Astrocyte (in vitro differentiated cells and primary cell): ENCODE measurements at places on chromosomes 3 and 15. TPM values are rescaled to one million over a fixed set of nuclear protein-coding genes. Genes with fewer than 3 reads are reported as not detected.
A peak's percentile ranks its signal among the peaks of the same experiment; 100 is the strongest.

GRCh38 chr3:133570139-133570936, 3.1 kb upstream of the CDV3 start:
- H3K4me3 ChIP-seq: peak overlapping the region; percentile 6
- DNase-seq: peak; percentile 94
- peaks cover 47% of the 10 kb centered on the region for H3K4me1 ChIP-seq
- no peaks in the 10 kb centered on the region for H3K36me3 ChIP-seq
- no peaks in the 10 kb centered on the region for H3K27me3 ChIP-seq
- H3K27ac ChIP-seq: peak overlapping the region; percentile 87

GRCh38 chr3:24480497-24480896, 14.2 kb downstream of the THRB start:
- no peak overlapping the region for H3K4me3 ChIP-seq
- no peaks in the 10 kb centered on the region for H3K27me3 ChIP-seq
- H3K4me1 ChIP-seq: no peaks in the 10 kb centered on the region
- no peak for DNase-seq
- H3K27ac ChIP-seq: no peak overlapping the region
- H3K36me3 ChIP-seq: no peaks in the 10 kb centered on the region

DNA sequence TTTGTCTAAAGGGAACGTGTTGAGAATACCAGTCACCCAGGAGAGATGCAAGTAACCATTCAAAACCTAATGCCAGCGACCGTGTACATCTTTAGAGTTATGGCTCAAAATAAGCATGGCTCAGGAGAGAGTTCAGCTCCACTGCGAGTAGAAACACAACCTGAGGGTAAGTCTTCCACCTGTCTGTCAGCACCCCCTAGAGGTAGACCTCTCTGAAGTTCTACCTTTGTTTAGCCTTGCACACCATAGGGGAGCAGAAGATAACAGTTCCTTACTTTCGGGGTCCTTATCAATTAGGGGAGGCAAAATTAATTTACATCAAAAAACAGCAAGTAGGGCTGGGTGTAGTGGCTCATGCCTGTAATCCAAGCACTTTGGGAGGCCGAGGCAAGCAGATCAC, 124.4 kb downstream of the HCN4 start:
- H3K27ac ChIP-seq: no peak overlapping the region
- no peaks in the 10 kb centered on the region for H3K36me3 ChIP-seq
- H3K4me3 ChIP-seq: no peak overlapping the region
- H3K4me1 ChIP-seq: no peaks in the 10 kb centered on the region
- DNase-seq: no peak

DNA sequence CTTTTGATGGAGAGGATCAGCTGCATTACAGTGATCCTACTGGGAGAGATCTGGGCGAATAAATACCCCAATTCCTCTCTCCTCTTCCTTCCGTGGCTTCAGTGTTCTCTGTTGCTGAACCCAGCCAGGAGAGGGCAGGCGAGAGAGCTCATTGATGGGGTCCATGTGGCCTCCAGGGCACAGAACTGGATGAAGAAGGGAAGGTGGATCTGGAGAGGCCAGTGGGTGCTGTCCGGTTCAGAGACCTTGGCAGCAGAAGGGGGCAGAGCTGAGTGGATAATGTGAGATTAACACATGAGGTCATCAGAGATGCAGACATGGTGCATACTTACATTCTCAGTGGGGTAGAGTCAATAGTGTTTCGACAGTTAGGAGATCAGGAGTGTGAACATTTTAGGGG, 193.6 kb downstream of the CLSTN2 start:
- no peak overlapping the region for H3K27ac ChIP-seq
- DNase-seq: no peak
- no peaks in the 10 kb centered on the region for H3K4me1 ChIP-seq
- peaks cover 3% of the 10 kb centered on the region for H3K27me3 ChIP-seq
- H3K36me3 ChIP-seq: no peaks in the 10 kb centered on the region

- H3K36me3 ChIP-seq: no peaks in the 10 kb centered on the region
- H3K27ac ChIP-seq: no peak overlapping the region
- H3K27me3 ChIP-seq: no peaks in the 10 kb centered on the region
These were observed 4.8 kb upstream of the FSIP1 start for GRCh38 chr15:39787479-39787878.

GRCh38 chr3:175478301-175478700, 619.2 kb downstream of the NAALADL2 start:
- H3K4me3 ChIP-seq: no peak overlapping the region
- H3K27me3 ChIP-seq: no peaks in the 10 kb centered on the region
- DNase-seq: no peak
- no peaks in the 10 kb centered on the region for H3K36me3 ChIP-seq
- no peak overlapping the region for H3K27ac ChIP-seq

- H3K4me1 ChIP-seq: no peaks in the 10 kb centered on the region
- no peaks in the 10 kb centered on the region for H3K36me3 ChIP-seq
- no peak for DNase-seq
- H3K27me3 ChIP-seq: no peaks in the 10 kb centered on the region
- no peak overlapping the region for H3K27ac ChIP-seq
- H3K4me3 ChIP-seq: no peak overlapping the region
These were observed 35.4 kb downstream of the HHLA2 start for GRCh38 chr3:108331792-108332191.

DNA sequence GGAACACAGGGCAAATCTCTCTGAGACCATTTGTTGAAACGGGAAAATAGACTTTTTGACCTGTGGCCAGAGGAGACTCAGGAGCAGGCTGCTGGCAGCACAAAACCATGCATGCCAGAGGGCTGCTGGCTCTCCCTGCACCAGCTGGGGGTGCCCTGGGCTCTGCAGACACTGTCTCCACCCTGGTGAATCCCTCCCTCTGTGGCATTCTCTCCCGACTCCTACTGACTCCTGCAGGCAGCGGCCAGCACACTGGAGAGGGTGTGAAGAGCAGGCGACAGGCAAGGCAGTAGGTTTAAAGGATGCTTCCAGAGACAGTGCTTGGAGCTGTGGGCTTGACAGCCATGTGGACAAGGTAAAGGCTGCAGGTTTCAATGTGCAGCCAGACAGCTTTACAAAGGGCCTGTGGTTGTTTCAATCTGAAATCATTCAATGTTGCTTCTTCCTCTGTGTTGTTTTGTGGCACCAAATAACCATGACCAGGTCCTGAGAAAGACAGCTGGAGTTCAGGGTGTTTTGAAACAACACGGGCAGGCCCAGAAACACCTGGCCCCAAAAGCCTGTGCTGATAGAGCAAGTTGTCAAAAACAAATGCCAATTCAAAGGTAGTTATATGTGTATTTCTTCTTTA, 431.0 kb upstream of the ATP10A start:
- no peaks in the 10 kb centered on the region for H3K27me3 ChIP-seq
- no peaks in the 10 kb centered on the region for H3K4me1 ChIP-seq
- no peaks in the 10 kb centered on the region for H3K36me3 ChIP-seq
- H3K4me3 ChIP-seq: no peak overlapping the region

DNA sequence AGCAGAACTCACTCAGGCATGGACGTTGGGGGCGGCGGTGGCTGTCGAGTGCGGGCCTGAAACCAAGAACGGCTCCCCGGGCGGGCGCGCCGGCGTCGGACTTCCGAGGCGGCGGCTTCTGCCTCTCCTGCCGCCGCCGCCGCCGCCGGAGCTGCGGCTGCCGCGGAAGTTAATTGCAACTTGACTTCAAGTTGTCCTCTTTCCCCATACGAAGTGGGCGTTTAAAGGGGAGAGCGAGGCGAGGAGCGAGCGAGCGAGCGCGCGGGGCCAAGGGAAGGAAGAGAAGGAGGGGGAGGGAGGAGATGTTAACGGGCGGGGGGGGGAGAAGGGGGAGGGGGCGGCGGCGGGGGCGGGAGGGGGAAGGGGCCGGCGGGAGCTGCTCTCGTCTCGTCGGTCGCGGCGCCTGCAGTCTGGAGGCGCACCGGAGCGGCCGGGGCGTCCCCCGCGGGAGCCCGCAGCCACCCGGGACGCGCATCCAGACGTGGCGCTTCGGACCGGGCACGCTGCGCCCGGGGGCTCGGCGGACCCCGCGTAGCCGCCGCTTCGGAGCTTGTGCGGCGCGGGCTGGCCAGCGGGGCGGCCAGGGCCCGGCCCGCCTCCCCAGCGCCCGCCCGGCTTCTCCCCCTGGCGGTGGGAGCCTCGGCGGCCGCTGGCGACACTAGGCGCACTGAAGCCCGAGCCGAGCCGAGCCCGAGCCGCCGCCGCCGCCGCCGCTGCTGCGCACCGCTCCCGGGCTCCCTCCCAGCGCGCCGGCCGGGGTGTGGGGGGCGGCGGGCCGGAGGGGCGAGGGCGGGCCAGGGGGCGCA, 19.7 kb upstream of the SATB1 start:
- H3K27me3 ChIP-seq: peaks cover 29% of the 10 kb centered on the region
- DNase-seq: no peak
- H3K4me3 ChIP-seq: peak overlapping the region; percentile 70
- H3K27ac ChIP-seq: no peak overlapping the region

DNA sequence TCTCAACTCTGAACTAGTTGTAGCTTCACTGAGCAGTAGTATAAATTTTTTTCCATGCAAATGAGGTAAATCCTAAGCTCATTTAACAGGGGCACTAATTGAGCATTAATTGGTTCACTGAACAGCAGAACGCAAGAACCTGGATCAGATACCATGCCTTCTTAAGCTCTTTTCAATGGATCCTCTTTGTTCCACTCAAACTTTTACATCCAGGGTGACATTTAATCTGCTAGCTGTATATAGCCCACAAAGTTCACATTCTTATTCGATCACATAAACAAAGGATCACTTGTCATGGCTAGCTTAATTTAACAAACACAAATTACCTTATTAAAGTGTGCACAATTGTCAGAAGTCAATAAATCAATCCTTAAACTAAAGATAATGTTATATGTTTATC, 281.6 kb downstream of the CNTN6 start:
- no peak overlapping the region for H3K27ac ChIP-seq
- H3K27me3 ChIP-seq: no peaks in the 10 kb centered on the region
- no peak overlapping the region for H3K4me3 ChIP-seq
- H3K36me3 ChIP-seq: no peaks in the 10 kb centered on the region
- H3K4me1 ChIP-seq: no peaks in the 10 kb centered on the region

DNA sequence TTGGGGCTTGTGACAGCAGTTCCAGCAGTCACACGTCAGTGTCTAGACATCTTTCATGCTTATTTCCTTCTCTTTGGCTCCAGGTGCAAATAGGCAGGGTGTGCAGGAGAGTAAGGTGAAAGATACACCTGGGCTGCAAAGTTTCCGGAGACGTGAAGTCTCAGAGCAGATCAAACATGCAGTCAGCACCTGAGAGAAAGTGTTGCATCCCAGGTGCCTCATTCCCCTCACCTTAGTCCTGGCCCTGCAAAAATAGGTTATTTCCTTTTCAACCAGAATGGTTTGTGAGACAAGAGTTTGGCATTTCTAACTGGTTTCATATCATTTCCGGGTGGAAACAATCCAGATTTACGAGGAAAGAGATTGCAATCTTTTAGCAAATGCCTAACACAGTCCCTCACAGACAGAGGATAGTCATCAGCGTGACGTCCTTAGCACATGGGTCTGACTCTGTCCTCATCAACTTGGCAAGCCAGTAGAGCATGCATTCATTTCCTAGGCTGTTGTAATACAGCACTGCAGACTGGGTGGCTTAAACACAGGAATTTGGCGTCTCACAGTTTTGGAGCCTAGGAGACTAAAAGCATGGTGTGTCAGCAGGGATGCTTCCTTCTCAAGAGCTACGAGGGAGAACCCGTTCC, 58.2 kb upstream of the ARRDC4 start:
- no peak for DNase-seq
- H3K4me3 ChIP-seq: no peak overlapping the region
- H3K4me1 ChIP-seq: no peaks in the 10 kb centered on the region
- no peaks in the 10 kb centered on the region for H3K36me3 ChIP-seq

- no peak overlapping the region for H3K4me3 ChIP-seq
- H3K4me1 ChIP-seq: no peaks in the 10 kb centered on the region
- no peak overlapping the region for H3K27ac ChIP-seq
- no peaks in the 10 kb centered on the region for H3K36me3 ChIP-seq
These were observed 517.7 kb upstream of the TBL1XR1 start for GRCh38 chr3:177714945-177715344.

GRCh38 chr3:27431116-27431515, 53.1 kb downstream of the SLC4A7 start:
- peak overlapping the region; percentile 67 for H3K27ac ChIP-seq
- H3K36me3 ChIP-seq: peaks cover 52% of the 10 kb centered on the region
- peaks cover 9% of the 10 kb centered on the region for H3K4me1 ChIP-seq
- H3K27me3 ChIP-seq: no peaks in the 10 kb centered on the region

- no peak overlapping the region for H3K4me3 ChIP-seq
- H3K27ac ChIP-seq: no peak overlapping the region
- DNase-seq: no peak
These were observed 335.0 kb upstream of the KCNH8 start for GRCh38 chr3:18813300-18813699.

DNA sequence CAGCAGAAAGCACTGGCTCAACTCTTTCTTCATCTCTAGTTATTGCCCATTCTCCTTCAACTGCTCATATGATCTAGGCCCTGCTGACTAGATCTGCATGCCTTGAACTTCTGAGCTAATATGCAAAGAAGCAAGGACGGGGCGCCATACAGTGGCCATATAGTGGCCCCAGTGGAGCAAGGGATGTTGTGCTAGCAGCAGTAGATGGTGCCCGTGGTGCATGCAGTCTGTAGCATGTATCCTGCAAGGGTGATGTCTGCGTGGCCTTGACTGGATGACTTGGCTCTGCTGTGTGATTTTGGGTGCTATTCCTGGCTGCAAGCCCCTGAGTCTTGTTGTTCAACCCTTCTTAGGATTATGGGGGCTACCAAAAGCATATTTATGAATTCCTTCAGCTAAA, 12.2 kb upstream of the NMD3 start:
- H3K4me1 ChIP-seq: no peaks in the 10 kb centered on the region
- H3K4me3 ChIP-seq: no peak overlapping the region
- no peak overlapping the region for H3K27ac ChIP-seq
- no peak for DNase-seq
- no peaks in the 10 kb centered on the region for H3K36me3 ChIP-seq

- peaks cover 17% of the 10 kb centered on the region for H3K4me1 ChIP-seq
- peaks cover 5% of the 10 kb centered on the region for H3K27me3 ChIP-seq
- DNase-seq: peak; percentile 46
- H3K36me3 ChIP-seq: no peaks in the 10 kb centered on the region
- H3K4me3 ChIP-seq: no peak overlapping the region
These were observed 37.8 kb upstream of the USP3 start for GRCh38 chr15:63466378-63467192.

DNA sequence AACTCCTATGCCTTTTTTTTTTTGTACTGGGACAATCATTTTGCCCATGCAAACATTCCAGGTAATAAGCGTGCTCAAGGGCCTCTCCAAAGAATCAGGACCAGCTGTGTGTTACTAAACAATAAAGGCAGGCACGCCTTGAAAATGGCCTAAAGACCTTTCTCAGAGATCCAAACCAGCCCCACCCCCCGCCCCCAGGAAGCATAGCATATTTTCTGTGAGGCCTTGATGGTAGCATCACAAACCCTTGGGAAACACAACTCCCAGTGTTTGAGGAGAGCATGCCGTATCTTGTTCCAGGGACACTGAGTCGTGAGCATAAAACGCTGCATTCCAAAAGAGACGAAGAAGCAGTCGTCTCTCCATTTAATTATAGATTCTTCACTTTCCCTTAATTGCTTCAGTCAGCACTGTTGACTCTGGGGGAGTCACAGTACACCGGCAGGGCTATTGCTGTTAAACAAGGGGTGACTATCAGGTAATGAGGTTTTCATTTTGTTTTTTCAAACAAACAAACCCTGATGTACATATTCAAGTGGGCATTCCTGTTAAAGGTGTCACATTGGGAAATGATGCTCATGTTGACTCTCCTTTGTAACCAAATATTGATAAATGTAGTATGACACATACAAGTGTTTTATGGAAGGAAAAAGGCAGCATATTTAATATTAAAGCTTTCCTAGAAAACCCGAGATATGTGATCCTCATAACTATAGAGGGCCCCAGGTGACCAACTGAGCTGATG, 4.4 kb upstream of the TPM1 start:
- no peak overlapping the region for H3K4me3 ChIP-seq
- DNase-seq: no peak
- no peaks in the 10 kb centered on the region for H3K27me3 ChIP-seq
- peaks cover 23% of the 10 kb centered on the region for H3K4me1 ChIP-seq
- H3K27ac ChIP-seq: peak overlapping the region; percentile 64

The RMDN3 gene
- total RNA-seq: 32.0 and 32.6 TPM in 2 replicates

The TNIK gene
- total RNA-seq: 68.6 and 70.0 TPM in 2 replicates

The GOLGA6D gene
- total RNA-seq: not detected in 2 replicates
